Umbilical cord (tissue), 2 donors: ENCODE measurements at places on chromosomes 12 and 14.

DNA sequence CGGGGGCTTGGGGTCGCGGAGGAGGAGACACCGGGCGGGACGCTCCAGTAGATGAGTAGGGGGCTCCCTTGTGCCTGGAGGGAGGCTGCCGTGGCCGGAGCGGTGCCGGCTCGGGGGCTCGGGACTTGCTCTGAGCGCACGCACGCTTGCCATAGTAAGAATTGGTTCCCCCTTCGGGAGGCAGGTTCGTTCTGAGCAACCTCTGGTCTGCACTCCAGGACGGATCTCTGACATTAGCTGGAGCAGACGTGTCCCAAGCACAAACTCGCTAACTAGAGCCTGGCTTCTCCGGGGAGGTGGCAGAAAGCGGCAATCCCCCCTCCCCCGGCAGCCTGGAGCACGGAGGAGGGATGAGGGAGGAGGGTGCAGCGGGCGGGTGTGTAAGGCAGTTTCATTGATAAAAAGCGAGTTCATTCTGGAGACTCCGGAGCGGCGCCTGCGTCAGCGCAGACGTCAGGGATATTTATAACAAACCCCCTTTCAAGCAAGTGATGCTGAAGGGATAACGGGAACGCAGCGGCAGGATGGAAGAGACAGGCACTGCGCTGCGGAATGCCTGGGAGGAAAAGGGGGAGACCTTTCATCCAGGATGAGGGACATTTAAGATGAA lies 630 bp downstream of the FOS start:
- peak; percentile 74 for DNase-seq

DNA sequence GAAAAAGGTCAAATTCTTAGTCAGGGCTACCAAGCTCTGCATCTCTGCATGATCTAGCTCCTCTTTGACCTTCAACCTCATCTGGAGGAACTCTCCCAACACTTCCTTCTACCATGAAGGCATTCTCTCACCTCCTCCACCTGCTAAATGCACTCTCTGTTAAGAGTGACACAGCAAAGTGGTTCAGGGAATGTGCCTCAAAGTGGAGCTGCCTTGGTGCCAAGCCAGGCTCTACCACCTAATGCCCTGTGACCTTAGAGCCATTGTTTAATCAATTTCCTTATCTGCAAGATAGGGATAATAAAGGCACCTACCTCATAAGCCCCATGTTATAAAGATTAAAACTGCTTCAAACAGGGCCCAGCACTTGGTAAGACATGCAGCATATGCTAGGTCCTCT lies 236.7 kb downstream of the ANO2 start:
- DNase-seq: no peak

GRCh38 chr14:96574633-96575632 lies 72.8 kb downstream of the PAPOLA start:
- peak; percentile 93 for DNase-seq

- DNase-seq: no peak
Observed at GRCh38 chr12:112185093-112185923, 59.9 kb downstream of the TRAFD1 start.

DNA sequence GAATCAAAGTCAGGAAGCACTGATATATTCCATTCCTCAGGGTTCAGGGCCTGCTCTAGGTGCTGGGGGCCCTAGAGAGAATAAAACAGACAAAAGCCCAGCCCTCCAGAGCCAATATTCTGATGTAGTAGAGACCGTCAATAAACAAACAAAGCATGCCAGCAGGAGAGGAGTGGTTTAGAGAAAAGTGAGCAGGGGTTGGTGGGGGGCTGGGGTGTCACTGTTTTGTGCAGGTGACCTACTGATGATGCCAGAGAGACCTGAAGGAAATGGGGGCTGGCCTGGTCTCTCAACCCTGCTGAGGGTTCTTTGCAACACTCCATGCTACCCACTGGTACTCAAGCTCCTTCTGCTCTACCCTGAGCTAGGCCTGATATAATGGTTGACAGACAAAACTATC lies 26.5 kb downstream of the IL26 start:
- DNase-seq: no peak

- no peak for DNase-seq
Observed at GRCh38 chr12:105854071-105854470, 284.7 kb downstream of the NUAK1 start.

GRCh38 chr14:55427439-55427838 lies 13.0 kb downstream of the TBPL2 start:
- no peak for DNase-seq

GRCh38 chr12:90836689-90837088 lies 118.3 kb downstream of the CCER1 start:
- peak; percentile 98 for DNase-seq

DNA sequence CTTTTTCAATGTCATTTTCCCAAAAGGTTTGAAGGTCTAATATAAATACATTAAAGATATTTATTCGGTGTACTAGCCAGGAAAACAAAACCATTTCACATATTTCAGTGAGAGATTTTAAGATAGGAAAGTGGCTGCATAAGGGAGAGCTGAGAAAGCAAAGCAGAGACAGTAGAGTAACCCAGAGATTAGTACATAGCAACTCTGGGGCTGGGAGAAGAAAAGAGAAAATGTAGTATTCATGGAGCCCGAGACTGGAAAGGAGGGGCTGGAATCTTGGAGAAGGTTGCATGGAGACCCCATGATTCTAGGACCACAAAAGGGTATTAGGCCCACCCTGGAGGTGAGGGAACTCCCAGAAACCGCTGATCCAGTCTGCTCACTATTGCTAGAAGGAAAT lies 236.9 kb downstream of the PAWR start:
- peak; percentile 58 for DNase-seq

GRCh38 chr12:71652656-71653055 lies 11.0 kb downstream of the ZFC3H1 start:
- no peak for DNase-seq

GRCh38 chr14:30375296-30375892 lies 183.6 kb upstream of the G2E3 start:
- peak; percentile 21 for DNase-seq
